ENCODE measurements at places on chromosomes 6 and 20. TPM values are rescaled to one million over a fixed set of nuclear protein-coding genes. Genes with fewer than 3 reads are reported as not detected.

GRCh38 chr20:62739581-62740285, 31.1 kb downstream of the NTSR1 start:
- H3K27ac ChIP-seq: no peak overlapping the region
- H3K36me3 ChIP-seq: no peaks in the 10 kb centered on the region
- no peaks in the 10 kb centered on the region for H3K27me3 ChIP-seq
- DNase-seq: no peak
- no peak overlapping the region for H3K4me3 ChIP-seq

BPIFB4 gene
- total RNA-seq: not detected

- no peak overlapping the region for H3K27ac ChIP-seq
- no peak for DNase-seq
- H3K27me3 ChIP-seq: no peaks in the 10 kb centered on the region
- no peak overlapping the region for H3K4me3 ChIP-seq
Observed at GRCh38 chr6:104835782-104836181, 23.9 kb downstream of the HACE1 start.

DNA sequence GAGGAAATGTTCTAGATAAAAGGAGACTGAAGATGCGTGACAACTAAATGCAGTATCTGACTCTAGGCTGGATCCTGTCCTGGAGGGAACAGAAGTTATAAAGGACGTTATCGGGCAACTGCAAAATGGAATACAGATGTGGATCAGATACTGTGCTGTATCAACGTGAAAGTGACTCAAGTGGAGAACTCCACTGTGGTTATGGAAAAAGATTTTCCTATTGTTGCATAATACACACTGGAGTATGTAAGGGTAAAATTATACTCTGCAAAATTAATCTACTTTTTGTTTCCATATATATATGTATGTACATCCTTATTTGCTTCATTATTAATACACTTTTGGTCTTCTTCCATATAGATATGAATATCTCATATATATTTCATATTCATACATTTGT, 654.0 kb downstream of the QKI start:
- H3K27ac ChIP-seq: no peak overlapping the region
- no peak overlapping the region for H3K4me3 ChIP-seq
- no peaks in the 10 kb centered on the region for H3K36me3 ChIP-seq
- peaks cover 15% of the 10 kb centered on the region for H3K4me1 ChIP-seq
- no peak for DNase-seq
- no peaks in the 10 kb centered on the region for H3K27me3 ChIP-seq

DNA sequence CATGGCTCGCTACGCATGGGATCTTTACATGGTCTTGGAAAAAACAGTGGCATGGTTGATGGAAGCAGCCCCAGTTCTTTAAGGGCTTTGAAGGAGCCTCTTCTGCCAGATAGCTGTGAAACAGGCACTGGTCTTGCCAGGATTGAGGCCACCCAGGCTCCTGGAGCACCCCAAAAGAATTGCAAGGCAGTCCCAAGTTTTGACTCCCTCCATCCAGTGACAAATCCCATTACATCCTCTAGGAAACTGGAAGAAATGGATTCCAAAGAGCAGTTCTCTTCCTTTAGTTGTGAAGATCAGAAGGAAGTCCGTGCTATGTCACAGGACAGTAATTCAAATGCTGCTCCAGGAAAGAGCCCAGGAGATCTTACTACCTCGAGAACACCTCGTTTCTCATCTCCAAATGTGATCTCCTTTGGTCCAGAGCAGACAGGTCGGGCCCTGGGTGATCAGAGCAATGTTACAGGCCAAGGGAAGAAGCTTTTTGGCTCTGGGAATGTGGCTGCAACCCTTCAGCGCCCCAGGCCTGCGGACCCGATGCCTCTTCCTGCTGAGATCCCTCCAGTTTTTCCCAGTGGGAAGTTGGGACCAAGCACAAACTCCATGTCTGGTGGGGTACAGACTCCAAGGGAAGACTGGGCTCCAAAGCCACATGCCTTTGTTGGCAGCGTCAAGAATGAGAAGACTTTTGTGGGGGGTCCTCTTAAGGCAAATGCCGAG, 78.2 kb downstream of the ASXL1 start:
- H3K27ac ChIP-seq: no peak overlapping the region
- H3K27me3 ChIP-seq: no peaks in the 10 kb centered on the region
- peaks cover 2% of the 10 kb centered on the region for H3K4me1 ChIP-seq
- DNase-seq: no peak

PRRT1 gene
- not detected for total RNA-seq

- peaks cover 49% of the 10 kb centered on the region for H3K27me3 ChIP-seq
- H3K4me1 ChIP-seq: peaks cover 20% of the 10 kb centered on the region
- no peak within 1 kb of the TSS for H3K27ac ChIP-seq
Observed at GRCh38 chr20:54475334-54476168, at the start of gene DOK5. DOK5 (plus strand) TSS chr20:54475593; CDS start chr20:54475947, 354 bp downstream.

GRCh38 chr6:29961966-29962365, 19.6 kb downstream of the HLA-A start:
- no peak for DNase-seq
- no peaks in the 10 kb centered on the region for H3K27me3 ChIP-seq
- H3K4me3 ChIP-seq: no peak overlapping the region

DNA sequence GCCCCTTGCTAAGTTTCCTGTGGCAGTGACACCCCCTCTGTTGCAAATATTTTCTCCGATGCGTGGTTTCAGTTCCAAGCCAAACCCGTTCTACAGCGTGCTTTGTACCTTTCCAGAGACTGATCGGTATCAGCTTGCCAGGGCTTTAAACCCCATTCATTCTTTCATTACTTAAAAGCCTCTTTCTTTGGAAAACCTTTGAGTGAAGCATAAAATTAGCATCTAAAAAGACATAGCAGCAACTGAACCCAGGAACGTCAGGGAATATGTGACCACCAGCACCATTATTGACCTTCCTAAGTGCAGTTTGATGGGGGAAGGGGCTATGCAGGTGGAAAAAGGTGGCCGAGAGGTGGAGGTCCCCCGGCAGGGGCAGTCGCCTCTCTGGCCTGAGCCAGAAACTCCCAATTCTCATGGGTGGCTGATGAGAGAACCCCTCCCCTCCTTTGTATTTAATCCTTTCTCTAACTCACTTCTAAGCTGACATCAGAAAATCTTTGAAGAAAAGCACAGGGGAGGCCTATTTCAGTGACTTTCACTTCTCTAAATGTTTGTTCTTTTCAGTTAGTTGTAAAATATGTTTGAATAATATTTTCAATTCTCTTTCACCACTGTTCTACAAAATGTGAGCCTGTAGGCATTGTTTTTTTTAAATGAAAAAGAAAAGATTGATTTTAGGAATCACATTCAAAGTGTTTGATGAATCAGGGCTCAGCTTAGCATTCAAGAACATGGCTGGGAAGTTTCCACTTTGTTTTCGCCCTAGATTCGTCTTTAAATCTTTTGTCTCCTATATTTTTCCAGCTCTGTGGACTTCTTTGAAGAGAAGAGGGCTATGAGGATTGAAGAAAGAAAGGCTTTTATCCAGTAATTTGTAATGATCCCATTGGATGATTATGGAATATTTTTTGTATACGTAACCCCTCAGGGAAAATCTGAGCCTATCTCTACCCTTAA, 89.2 kb downstream of the RSPH3 start:
- peak overlapping the region; percentile 68 for H3K27ac ChIP-seq
- peak; percentile 76 for DNase-seq
- H3K4me3 ChIP-seq: peak overlapping the region; percentile 31
- H3K36me3 ChIP-seq: no peaks in the 10 kb centered on the region

RAET1L gene
- total RNA-seq: not detected

- no peak overlapping the region for H3K27ac ChIP-seq
- H3K4me1 ChIP-seq: no peaks in the 10 kb centered on the region
- H3K36me3 ChIP-seq: no peaks in the 10 kb centered on the region
- no peak overlapping the region for H3K4me3 ChIP-seq
- no peaks in the 10 kb centered on the region for H3K27me3 ChIP-seq
Observed at GRCh38 chr20:48217190-48217589, 431.9 kb upstream of the SULF2 start.

MYBL2 gene
- total RNA-seq: 28.8 TPM

- peaks cover 32% of the 10 kb centered on the region for H3K4me1 ChIP-seq
- peak; percentile 95 for DNase-seq
- H3K27me3 ChIP-seq: no peaks in the 10 kb centered on the region
- no peaks in the 10 kb centered on the region for H3K36me3 ChIP-seq
- peak overlapping the region; percentile 10 for H3K4me3 ChIP-seq
Observed at GRCh38 chr6:14501240-14501639, 383.7 kb downstream of the CD83 start.

DNA sequence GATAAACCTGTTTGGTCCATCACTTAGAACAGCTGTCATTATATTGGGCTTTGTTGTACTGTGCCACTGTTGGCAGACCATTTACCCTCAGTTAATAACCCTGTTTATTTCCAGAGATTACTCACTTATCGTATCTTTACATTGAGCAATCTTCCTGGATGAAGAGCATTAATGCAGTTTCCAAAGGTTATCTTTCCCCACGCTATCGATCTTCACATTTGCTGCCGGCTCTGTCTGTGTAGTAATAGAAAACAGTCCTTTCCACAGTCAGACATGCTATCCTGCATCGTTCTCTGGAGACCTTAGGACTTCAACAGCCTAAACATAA, 27.4 kb downstream of the GHRH start:
- H3K4me1 ChIP-seq: peaks cover 37% of the 10 kb centered on the region
- no peak overlapping the region for H3K4me3 ChIP-seq
- H3K27ac ChIP-seq: no peak overlapping the region
- DNase-seq: no peak
- H3K36me3 ChIP-seq: peaks cover 28% of the 10 kb centered on the region
- H3K27me3 ChIP-seq: no peaks in the 10 kb centered on the region

DNA sequence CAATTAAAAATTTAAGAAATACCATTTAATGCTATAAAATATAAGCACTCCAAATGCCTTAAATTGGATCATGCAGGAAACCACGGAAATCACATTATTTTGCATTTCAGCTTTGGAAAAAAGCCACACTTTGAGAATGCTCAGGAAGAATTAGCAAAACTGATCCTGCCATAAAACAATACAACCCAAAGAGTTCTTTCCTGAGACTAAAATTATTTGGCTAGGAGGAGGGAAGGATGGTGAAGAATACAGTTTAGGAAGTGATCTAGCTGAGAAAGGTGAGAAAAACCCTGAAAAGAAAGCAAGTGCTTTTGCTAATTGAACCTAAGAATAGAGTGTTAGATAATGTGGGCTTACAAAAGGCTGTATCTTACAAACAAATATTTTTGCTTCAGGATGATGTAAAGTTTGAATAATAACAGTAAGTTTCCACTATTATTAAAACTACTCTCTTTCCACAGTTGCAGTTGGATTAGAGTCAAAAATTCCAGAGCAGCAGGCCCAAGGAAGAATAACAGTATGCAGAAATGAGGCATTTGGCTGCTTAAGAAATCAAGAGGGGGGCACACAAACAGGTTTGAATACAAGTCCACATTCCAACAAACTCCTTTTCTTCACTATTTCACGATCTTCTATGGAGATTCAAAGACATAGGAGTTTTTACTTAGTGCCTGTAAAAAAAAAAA, 565.4 kb downstream of the RFPL4B start:
- no peak overlapping the region for H3K4me3 ChIP-seq
- DNase-seq: peak; percentile 3
- H3K4me1 ChIP-seq: peaks cover 16% of the 10 kb centered on the region
- H3K27ac ChIP-seq: no peak overlapping the region

All from neural progenitor cell (in vitro differentiated cells).